ENCODE measurements at places on chromosomes 5 and 9.
A peak's percentile ranks its signal among the peaks of the same experiment; 100 is the strongest.

DNA sequence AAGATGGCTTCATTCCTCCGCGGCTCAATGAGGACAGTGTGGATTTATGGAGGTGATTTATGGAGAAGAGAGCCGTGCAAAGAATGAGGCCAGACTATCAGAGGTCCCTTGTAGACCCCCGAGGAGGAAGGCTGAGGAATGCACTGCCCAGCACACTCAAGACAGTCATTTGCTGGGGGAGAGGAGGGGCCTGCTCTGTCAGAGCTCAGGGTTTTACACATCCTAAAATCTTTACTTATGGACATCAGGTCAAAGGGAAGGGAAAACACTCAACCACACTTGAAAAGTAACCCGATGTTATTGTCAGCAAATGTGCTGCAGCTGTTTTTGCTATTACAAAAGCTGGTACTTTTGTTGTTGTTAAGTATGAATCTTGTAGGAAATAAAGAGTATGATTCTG is 289.5 kb downstream of the SLIT3 start:
- DNase-seq: no peak

- no peak for DNase-seq
Observed at GRCh38 chr5:27963050-27963783, 924.8 kb upstream of the CDH9 start.

DNA sequence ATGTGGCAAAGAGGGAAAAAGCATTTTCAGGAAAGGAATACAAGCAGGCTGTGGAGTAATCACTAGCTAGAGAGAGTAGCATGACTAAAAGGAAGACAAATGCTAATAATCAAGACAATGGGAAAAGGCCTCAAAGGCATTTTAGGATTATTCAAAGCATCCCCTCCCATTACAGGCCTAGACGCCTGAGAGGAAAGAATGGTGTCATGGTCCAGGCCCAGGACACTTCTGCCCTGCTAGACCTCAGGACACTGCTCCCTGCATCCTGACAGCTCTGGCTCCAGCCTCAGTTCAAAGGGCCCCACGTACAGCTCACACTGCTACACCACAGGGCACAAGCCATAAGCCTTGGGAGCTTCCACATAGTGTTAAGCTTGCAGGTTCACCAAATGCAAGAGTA is 40.8 kb upstream of the SHISAL2B start:
- no peak for DNase-seq

DNA sequence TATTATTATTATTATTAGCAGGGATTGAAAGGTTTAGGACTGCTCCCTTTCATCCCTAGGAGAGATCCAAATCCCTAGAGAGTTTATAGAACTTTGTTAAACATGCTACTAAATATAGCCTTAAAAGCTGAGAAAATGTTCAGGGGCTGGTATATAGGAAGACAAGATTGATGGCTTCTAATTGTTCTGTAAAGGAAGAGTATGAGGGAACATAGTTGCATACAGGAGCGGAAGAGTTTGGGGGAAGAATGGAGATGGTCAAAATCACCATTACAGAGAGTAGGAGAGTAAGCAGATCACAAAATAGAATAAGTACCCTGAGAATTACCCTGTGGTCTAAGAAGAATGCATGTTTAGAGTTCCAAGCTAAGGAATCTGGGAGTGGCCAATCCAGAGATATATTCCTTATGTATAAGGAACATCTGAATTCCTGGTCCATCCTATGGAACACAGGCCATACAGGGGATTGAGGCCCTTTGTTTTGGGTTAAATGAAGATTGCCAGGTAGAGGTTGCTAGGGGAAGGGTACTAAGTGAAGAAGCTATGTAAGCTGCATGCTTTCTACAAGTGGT is 158.0 kb upstream of the APC start:
- no peak for DNase-seq

- DNase-seq: no peak
Observed at GRCh38 chr9:16784002-16784401, 86.5 kb downstream of the BNC2 start.

DNA sequence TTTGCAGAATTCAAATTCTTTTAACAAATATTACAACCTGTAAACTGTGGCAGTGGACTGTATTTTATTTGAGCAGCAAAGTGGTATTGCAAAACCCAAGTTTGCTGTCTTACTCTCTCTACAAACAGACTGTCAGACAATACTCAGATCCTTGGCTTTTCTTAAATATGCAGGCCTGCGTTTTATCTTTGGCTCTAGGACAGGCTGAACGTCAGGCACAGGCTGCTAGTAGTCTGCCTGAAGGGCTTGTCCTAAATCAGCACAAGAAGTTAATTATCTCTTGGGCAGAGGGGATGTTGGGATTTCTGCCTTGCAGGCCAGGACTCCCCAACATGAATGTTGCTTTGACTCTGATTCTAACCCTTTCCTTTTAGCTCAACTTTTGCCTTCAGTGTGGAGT is 147.5 kb downstream of the SLIT3 start:
- DNase-seq: no peak

DNA sequence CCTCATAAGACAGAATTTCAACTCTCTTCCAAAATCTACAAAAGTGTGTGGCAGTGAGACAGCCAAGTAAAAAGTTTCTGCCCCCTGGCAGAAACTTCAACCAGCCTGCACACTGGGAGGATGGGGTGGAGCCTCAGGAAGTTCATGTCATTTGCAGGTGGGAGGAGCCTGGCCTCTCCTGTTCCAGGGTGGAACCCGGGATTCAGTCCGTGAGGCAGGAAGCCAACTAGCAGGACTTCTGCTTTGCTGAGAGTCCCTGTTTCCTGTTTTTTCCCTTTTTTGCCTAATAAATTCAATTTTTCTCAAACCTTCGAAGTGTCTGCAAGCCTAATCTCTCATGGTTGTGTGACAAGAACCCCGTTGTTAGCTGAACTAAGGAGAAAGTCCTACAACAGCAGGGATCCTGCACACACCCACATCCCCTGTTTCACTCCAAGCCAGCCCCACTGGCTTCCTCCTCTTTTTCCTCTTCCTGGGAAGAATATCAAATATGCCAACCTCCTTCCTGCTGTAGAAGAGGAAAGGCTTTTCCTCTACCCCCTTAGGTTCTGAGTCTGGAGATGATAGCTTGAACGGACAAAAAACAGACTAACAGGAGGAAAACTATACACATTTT is 69.3 kb downstream of the ALDH7A1 start:
- DNase-seq: no peak

GRCh38 chr5:151200913-151201595 is 22.8 kb downstream of the CCDC69 start:
- no peak for DNase-seq

DNA sequence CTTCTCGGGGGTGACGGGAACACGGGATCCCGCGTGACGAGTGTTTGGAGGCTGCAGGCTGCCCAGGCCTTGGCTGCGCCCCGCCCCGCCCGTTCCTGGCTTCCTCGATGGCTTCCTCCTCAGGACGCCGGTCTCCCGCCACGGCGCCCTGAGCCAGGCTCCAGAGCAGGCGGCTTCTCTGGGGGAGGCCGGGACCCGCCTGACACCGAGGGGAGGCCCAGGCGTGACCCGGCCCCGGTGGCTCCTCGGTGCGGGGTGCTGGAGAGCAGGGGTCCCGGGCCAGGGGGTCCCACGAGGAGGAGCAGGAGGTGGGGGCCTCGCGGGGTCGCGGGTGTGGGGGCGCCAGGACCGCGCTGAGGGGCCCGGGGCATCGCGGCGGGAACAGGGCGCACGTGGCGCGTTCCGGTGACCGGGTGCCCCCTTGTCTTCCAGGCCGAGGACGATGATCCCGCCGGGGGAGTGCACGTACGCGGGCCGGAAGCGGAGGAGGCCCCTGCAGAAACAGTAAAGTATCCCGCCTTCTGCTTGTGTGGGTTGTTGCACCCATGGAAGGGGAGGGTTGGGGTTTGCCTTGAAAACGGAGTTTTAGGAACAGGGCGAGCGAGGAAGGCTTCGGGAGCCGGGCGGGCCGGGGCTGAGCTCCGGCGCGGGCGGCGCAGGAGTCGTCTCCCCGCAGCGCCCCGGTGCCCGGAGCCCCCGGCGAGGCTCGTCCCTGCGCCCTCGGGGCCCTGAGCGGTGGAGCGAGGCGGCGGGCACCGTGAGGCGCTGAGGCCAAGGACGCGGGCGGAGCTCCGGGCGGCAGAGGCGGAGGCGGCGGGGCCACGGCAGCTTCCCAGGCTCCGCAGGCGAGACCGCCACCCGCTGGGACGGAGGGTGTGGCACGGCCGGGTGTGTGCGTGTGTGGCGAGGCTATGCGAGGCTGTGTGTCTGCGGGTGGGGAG is 22.2 kb downstream of the AHRR start:
- peak; percentile 67 for DNase-seq

- no peak for DNase-seq
Observed at GRCh38 chr9:136695435-136695895, 8.2 kb upstream of the AGPAT2 start.

DNA sequence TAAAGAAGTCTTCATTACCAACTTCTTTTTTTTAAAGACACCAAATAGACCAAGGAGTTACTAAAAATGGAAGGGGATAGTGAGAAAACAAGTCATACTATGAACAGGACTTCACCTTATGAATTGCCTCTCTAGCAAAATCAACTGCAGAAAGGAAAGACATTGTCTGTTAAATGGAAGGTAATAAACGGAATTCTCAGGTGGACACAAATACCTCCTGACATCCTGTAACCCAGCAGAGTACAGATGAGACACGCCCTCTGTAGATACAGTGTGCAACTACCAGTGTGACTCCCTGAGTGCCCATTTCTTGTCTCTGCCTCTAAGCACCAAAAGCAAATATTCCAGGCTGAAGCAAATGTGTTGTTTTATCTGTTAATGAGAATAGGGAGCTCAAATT is 12.2 kb upstream of the PLPP1 start:
- no peak for DNase-seq

- DNase-seq: no peak
Observed at GRCh38 chr5:170491479-170491878, 12.3 kb upstream of the KCNIP1 start.
